ENCODE measurements at places on chromosomes 11 and 22. TPM values are rescaled to one million over a fixed set of nuclear protein-coding genes. Genes with fewer than 3 reads are reported as not detected.

The SLC22A8 gene
- total RNA-seq = not detected

The ANO9 gene
- 1.8 TPM for total RNA-seq

The ASCL2 gene
- total RNA-seq = 0.09 TPM

The LMO1 gene
- total RNA-seq = 2.3 TPM

The FAM227A gene
- 0.46 TPM for total RNA-seq

The ACR gene
- total RNA-seq = not detected

The P2RX6 gene
- total RNA-seq = 0.70 TPM

The KDELR3 gene
- total RNA-seq = 20.3 TPM

The CD6 gene
- total RNA-seq = 0.15 TPM

The ZBTB16 gene
- not detected for total RNA-seq

The OR5B21 gene
- total RNA-seq = not detected

The GLYAT gene
- not detected for total RNA-seq

Measured in A549 treated with CORT108297 at 1 μM for 4 hours (cell line).